ENCODE measurements at places on chromosomes 16 and 17.

- DNase-seq, result no peak
These were observed 79.1 kb downstream of the NXN start for GRCh38 chr17:900336-900934.

DNA sequence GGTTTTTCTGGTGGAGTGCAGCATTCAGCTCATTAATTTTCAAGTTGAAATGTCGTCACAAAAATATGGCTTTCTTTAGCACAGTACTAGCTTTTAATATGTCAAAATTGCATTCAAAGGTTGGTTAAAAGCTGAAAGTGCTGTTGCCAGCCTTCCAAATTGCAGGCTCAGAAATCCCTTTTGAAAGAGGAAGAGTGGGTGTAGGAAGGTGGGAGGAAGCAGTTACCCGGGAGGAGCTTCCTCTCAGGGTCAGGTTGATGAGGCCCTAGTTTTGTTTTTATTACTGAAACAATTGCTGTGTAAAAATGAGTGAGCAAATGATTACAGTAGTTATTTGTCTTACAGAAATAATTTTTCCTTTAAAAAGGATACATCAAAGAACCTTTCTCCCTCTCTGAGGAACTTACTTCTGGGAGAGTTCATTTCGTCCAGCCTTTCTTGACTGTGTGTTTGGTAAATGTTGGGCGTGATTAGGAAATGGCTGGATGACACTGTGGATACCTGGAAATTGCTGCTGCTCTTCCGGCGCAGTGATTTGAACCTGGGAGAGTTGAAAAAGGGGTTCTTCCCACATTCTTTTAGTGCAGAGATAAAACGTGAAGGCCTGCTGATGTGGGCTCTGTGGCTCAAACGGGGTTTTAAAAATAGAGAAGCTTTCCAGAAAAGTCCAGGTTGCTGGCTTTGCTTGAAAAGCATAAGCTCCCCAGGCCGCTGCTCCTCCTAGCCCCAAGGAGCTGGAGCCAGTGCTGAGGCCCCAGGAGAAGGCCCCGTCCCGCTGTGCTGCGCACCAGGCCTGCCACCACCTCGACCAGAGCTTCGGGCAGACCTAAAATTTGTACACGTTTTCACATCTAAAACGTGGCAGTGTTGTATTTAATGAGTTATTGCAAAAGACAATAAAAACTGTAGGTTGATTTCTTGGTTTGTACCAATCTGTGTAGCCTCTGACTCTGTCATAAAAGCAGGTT is 41.7 kb downstream of the SEC14L1 start:
- no peak for DNase-seq

DNA sequence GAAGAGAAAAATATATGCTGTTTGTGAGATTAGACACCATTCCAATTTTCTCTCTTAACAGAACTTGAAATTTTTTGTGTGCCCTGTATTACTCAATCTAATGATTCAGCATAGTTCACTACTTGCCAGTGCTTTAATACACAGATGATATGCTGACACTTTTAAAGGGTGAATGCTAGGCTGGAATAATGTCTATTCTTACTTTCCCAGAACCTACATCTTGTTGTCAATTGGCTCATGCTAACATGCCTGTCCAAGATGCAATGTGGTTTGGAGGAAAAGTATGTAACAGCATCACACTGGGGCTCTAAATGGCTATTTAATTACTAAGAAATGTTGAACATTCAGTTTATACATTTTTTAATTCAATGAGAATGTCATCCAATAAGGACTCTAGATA is 7.6 kb upstream of the MAP2K6 start:
- no peak for DNase-seq

DNA sequence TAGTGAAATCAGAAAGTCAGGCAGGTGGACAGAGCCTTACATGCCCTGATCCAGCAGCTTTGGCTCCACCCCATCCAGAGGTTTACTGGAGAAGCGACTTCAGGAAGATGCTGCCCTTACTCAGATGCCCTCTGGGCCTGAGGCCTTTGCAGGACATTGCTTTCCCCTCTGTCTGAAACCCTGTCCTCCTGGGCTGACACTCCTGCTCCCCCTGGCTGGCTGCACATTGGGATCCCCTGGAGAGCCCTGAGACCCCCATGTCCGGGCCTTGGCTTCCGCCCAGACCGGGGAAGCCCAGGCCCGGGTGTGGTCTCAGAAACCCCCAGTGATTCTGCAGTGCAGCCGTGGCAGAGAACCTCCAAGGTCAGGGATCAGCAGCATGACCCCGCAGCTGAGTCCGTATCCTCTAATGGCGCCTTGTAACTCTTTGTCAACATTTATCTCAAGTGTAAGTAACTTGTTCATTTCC is 36.6 kb downstream of the BCO1 start:
- no peak for DNase-seq

GRCh38 chr17:31596382-31597323 is 205.2 kb downstream of the RAB11FIP4 start:
- DNase-seq, result peak; percentile 97

DNA sequence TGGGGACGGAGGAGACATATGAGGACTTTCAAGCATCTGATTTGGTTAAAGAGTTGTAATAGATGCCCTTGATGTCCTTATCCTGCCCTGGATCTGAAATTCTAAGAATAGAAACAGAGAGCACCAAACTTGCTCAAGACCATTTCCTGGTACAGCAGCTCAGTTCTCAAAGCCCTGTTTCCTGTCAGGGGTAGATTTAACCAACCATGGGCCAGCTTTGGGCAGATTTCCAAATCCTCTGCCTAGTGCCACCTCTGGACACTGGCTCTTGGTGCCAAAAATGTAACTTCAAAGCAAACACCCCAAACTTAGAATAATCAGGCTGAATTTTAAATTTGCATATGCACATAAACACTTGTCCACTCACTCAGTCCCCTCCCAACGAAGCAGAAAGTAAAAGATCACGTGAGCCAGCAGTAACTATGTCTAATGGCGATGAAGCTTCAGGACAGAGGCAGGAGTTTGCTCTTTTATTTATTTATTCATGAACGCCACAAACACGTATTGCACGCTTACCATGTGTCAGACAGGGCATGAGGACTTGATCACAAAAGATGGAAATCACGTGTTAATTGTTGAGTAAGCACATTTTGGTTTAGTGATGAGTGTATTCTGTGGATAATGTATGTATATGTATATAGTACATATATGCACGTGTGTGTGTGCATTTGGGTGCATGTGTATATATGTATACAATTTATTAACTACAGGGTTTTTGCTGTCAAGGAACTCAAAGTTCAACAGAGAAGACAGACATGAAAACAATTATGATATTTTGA is 23.1 kb upstream of the SDK2 start:
- DNase-seq, result no peak

- DNase-seq, result no peak
These were observed 27.5 kb downstream of the TRPV2 start for GRCh38 chr17:16442594-16443510.

- no peak for DNase-seq
These were observed 48.6 kb downstream of the FTO start for GRCh38 chr16:53752560-53752959.

- no peak for DNase-seq
These were observed 37.7 kb downstream of the XYLT1 start for GRCh38 chr16:17432901-17433576.

DNA sequence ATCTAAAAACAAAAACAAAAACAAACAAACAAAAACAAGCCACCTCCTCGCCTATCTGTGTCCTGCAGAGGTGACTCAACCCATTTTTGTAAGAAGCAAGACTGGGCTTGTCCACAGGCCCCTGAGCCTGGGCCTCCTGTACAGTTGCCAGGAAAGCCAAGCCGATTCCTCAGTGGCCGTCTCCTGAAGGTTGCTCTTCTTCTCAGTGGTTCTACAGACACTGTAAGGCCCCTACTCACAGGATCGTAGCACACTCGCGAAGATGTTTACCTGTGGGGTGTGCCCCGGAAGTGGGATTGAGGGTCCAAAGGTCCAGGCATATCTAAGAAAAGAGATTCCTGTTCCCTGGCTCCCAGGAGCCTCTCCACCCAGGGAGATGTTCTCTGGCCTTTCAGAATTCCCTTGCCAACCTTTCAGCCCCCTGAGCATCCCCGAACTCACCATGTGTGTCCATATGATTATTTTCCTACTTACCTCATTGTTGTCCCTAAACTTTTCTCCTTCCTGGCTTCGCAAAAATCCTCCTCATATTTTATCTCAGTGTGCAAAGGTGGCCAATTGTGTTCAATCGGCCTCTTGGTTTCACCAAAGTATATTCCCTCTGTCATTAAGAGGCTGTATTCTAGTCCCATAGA is 7.5 kb upstream of the CES3 start:
- DNase-seq, result no peak

GRCh38 chr17:80899402-80900268 is 92.0 kb upstream of the CHMP6 start:
- DNase-seq, result peak; percentile 58

- DNase-seq, result peak; percentile 16
These were observed 12.8 kb upstream of the PRR14 start for GRCh38 chr16:30637944-30638343.

DNA sequence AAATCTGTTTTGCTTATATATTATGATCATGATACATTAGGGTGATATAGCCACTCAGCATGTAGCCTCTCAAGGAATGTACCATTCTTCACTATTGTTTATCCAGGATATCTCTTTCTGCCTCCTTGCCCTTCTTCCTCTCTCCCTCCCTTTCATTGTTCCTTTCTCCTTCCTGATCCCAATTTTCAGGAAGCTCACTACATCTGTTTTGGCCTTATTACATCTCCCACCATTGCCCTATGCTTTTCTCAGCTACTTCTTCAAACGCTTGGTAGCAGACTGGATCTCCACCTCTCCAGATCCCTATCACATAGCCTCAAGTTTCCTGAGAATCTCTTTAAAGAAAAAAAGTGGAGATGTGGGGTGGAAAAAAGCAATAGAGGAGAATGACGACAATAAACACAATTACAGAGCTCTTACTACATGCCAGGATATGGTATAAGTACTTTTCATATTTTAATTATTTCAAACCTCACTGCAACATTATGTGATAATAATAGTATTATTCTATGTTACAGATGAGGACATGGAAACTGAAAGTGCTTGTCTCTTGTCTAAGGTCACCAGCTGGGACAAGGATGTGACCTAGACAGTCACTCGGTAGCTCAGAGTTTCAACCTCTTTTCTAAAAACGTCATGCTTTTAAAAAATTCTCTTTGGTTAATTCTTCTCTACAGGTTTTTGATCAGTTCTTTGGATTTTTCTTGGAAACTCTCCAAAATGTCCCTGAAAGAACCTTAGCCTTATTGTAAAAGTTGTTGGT is 959.1 kb downstream of the CDH11 start:
- no peak for DNase-seq

DNA sequence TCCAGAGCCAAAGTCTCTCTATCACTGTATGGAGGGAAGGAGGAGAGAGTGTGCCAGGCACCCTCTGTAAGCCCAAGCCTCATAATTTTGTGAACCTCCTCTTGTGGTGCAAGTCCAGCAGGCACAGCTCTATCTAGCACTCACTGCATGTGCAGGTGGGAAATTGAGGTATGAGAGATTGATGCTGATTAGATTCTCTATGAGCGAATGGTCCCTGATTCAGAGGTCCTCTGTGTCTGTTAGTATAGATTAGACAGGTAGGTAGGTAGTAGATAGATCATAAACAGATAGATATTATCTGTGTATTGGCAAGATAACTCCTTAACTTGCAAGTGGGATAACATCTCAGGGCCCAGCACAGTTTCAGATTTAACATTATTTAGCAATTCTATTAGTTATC is 209.5 kb downstream of the CNTNAP4 start:
- DNase-seq, result no peak

- DNase-seq, result peak; percentile 61
These were observed 34.7 kb downstream of the SBK1 start for GRCh38 chr16:28326881-28327610.

- DNase-seq, result no peak
These were observed 91.6 kb downstream of the ZDHHC7 start for GRCh38 chr16:84919708-84920107.

DNA sequence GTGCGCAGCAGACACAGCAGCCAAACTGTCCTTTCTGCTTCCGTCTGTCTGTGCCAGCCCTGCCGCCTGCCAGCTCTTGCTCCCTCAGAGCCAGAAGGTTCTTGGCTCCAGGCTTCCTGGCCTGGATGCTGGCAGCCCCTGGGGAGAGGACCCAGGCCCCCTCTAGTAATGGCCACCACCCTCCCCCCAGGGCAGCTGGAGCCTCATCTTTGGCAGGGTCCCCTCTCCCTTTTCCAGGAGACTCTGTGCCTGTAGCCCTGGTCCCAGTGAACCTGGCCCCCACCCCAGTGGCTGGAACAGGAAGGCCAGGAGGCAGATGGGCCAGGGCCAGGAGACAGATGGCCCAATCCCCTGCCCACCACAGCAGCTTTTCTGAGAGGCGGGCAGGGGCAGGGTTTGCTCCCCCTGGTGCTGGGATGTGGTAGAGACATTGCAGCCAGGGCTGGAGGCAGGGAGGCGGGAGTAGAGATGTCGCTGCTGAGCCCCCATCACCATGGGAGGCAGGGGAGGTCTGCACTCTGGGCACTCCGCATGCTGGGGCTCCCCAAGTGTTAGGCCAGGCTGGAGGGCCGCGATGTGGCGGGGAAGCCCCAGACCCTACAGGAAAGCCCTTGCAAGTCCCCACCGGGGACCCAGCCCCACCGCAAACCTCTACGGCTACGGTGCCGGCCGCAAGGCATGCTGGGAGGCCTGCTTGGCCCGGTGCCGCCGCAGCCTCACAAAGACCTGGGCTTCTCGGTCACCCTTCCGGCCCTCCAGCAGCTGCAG is 16.7 kb downstream of the UNC13D start:
- peak; percentile 60 for DNase-seq

GRCh38 chr16:88550246-88550661 is 19.9 kb upstream of the ZC3H18 start:
- DNase-seq, result no peak
